ENCODE measurements at places on chromosomes 2 and 18. TPM values are rescaled to one million over a fixed set of nuclear protein-coding genes. Genes with fewer than 3 reads are reported as not detected.

- H3K4me3 ChIP-seq: no peak overlapping the region
- H3K27ac ChIP-seq: no peak overlapping the region
Observed at GRCh38 chr2:106178716-106179115, 15.4 kb downstream of the UXS1 start.

ANKRD29 gene
- not detected for total RNA-seq

DNA sequence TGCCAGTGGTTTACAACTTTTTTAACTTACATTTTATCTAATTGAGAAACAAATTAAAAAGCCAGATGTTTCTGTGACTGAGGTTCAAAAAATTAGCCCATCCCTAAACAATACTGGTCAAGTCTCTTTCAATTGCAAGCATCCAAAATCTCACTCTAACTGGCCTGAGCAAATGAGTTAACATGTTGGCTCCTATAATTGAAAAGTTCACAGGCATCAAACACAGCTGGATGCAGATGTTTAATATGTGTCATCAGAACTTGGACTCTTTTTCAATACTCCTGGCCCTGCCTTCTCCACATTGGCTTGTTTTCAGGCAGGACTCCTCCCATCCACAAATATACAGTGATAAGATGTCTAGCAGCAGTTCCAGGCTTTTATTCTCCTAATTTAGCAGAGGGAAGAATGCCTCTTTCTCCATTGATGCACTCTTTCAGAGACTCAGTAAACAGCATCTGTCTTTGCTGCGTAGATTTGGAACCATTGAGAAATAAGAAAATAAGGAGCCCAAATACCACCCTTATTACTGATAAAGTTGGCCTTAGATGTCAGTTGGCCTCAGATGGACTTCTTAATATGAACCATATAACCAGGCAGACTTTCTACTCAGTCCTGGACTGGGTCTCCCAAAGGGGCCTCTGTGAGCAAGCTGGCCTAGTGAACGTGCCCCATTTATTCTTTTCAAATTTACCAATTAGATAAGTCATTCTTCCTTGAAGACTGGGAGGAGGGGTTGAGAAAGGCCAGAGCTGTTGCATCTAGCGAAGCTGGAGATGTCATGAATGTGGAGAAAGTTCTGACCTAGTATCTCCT, 30.4 kb upstream of the FN1 start:
- H3K36me3 ChIP-seq: no peaks in the 10 kb centered on the region
- peaks cover 6% of the 10 kb centered on the region for H3K27me3 ChIP-seq
- H3K27ac ChIP-seq: no peak overlapping the region
- H3K4me1 ChIP-seq: no peaks in the 10 kb centered on the region
- H3K4me3 ChIP-seq: no peak overlapping the region

DNA sequence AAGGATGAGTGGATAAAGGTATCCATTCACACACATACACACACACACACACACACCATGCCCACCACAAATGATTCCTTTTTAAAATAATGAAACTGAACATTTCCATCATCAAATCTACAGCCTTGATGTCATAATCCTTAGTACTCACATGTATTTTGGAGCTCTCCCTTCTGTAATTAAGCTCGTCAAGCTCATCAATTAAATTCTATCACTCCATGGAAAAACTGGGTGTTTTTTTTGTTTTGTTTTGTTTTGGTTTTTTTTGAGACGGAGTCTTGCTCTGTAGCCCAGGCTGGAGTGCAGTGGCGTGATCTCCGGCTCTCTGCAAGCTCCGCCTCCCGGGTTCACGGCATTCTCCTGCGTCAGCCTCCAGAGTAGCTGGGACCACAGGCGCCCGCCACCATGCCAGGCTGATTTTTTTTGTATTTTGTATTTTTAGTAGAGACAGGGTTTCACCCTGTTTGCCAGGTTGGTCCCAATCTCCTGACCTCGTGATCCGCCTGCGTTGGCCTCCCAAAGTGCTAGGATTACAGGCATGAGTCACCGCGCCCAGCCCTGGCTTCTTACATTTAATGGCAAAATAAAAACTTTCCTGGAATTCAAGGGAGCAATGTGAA, 78.6 kb upstream of the RGPD4 start:
- H3K27me3 ChIP-seq: no peaks in the 10 kb centered on the region
- no peaks in the 10 kb centered on the region for H3K36me3 ChIP-seq
- DNase-seq: no peak
- H3K4me3 ChIP-seq: no peak overlapping the region
- no peaks in the 10 kb centered on the region for H3K4me1 ChIP-seq
- H3K27ac ChIP-seq: no peak overlapping the region

DNA sequence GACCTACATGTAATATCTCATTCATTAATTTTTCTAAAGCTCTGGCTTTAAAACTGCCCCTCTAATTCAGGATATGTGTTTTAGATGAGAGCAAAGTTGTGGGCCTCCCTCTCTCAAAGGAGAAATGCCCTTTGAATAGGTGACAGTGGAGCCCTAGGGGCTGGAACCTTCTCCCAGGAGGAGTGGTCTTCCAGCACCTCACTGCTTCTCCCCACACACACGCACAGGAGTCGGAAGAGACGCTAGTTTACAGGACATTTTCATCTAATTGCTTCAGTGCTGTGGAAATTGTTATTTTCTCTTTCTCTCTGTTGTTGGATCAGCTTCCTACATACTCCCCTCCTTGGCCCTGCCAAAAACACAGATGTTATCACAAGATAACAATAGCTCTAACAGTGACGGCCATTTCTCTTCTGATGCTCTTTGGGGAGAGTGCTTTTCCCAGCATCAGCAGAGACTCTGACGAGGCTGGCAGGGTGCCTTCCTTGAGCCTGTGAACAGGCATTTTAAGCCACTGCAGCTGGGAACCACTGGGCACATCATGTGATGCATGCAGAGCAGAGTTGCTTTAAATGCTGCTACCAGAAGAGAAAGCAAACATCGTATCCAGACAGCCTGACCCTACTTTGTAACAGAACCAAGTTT, 209.4 kb upstream of the SP5 start:
- H3K27me3 ChIP-seq: peaks cover 1% of the 10 kb centered on the region
- H3K4me1 ChIP-seq: peaks cover 27% of the 10 kb centered on the region
- H3K4me3 ChIP-seq: no peak overlapping the region
- no peaks in the 10 kb centered on the region for H3K36me3 ChIP-seq
- H3K27ac ChIP-seq: no peak overlapping the region

SLC4A1AP gene
- total RNA-seq: 21.2 TPM

CHRNA1 gene
- total RNA-seq: not detected

- no peaks in the 10 kb centered on the region for H3K36me3 ChIP-seq
- H3K4me1 ChIP-seq: peaks cover 5% of the 10 kb centered on the region
- H3K27me3 ChIP-seq: no peaks in the 10 kb centered on the region
Observed at GRCh38 chr18:72181241-72181764, 362.8 kb downstream of the CBLN2 start.

DNA sequence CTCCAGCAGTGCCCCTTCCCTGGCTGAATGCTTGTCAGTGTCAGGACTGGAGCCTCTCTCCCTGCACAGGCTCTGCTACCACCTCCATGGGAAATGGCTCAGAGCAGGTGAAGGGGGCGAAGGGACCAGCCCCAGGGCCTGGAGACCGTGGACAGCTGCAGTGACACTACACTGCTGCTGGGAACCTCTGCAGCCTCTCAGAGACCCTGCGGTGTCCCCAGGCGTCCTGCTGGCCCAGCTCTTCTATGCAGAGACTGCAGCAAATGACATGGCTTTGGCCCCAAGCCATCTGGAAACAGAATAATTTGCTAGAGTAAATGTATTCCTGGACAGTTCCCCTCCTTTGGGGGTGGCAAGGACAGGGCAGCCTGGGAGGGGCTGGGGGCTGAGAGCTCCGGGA, 53.2 kb downstream of the CIB4 start:
- DNase-seq: no peak
- no peaks in the 10 kb centered on the region for H3K36me3 ChIP-seq
- peaks cover 10% of the 10 kb centered on the region for H3K27me3 ChIP-seq
- no peak overlapping the region for H3K27ac ChIP-seq
- H3K4me1 ChIP-seq: no peaks in the 10 kb centered on the region
- H3K4me3 ChIP-seq: no peak overlapping the region

DNA sequence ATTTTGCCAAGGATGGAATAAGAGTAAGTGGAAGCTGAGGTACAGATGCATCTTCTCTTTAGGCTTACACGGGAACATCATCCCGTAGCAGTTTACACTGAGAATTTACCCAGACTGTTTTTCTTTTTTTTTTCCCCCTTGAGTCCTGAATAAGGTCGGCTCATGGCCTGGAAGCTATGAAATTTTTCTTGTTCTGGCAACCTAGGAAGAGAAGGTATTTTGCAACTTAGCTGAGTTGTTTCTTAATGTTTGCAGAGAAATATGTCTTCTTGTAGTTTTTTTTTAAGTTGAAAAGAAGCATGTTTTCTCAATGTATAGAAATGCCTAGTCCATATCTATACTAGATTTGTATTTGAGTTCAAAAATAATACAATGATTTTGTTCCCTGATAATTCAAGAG, 712.5 kb downstream of the TDRD15 start:
- no peaks in the 10 kb centered on the region for H3K36me3 ChIP-seq
- no peaks in the 10 kb centered on the region for H3K4me1 ChIP-seq
- no peaks in the 10 kb centered on the region for H3K27me3 ChIP-seq
- H3K4me3 ChIP-seq: no peak overlapping the region

GRCh38 chr2:202610380-202610779, 24.4 kb upstream of the FAM117B start:
- H3K36me3 ChIP-seq: no peaks in the 10 kb centered on the region
- no peak for DNase-seq
- peaks cover 14% of the 10 kb centered on the region for H3K4me1 ChIP-seq
- no peak overlapping the region for H3K4me3 ChIP-seq

- no peak for DNase-seq
- H3K27ac ChIP-seq: no peak overlapping the region
- no peaks in the 10 kb centered on the region for H3K4me1 ChIP-seq
- H3K27me3 ChIP-seq: no peaks in the 10 kb centered on the region
Observed at GRCh38 chr2:688504-689076, 11.4 kb upstream of the TMEM18 start.

DNA sequence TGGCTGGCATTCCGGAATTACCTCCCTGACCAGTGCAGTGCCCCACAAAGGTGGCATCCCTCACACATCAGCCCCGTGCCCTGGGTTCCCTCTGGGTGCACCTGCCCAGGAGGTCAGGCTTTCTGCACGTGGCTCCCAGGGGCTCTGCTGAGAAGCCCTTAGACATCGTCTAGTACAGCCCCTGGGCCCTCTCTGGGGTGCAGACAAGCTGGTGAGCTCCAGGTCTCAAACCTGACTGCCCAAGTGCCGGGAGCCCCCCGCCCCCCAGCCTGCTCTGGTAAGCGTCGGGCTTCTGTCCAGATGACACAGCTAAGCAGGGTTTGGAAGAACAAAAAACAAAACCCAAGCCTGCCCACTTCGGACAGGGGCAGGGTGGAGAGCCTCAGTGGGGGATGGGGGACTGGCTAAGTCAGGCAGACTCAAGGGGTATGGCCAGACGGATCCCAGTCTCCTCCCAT, 20.2 kb downstream of the TWIST2 start:
- H3K4me1 ChIP-seq: peaks cover 3% of the 10 kb centered on the region
- H3K36me3 ChIP-seq: no peaks in the 10 kb centered on the region
- H3K27me3 ChIP-seq: peaks cover 15% of the 10 kb centered on the region
- DNase-seq: no peak

SYT4 gene
- total RNA-seq: not detected

DNA sequence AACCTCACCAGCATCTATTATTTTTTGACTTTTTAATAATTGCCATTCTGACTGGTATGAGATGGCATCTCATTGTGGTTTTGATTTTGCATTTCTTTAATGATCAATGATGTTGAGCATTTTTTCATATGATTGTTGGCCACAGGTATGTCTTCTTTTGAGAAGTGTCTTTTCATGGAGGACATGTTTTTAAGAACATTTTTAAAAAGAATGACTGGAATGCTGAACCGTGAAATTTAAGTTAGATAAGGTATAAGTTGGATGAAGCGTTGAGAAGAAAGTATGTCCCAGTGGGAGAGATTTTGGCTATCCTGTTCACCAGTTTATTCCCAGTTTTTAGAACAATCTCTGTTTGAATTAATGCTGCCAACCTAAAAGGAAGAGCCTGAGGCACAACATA, 365.9 kb downstream of the CELF4 start:
- H3K36me3 ChIP-seq: peaks cover 38% of the 10 kb centered on the region
- DNase-seq: no peak
- no peak overlapping the region for H3K27ac ChIP-seq
- no peaks in the 10 kb centered on the region for H3K4me1 ChIP-seq
- H3K27me3 ChIP-seq: no peaks in the 10 kb centered on the region

TRAPPC12 gene
- 44.3 TPM for total RNA-seq

GRCh38 chr2:130845505-130846085, 8.9 kb downstream of the ARHGEF4 start:
- H3K4me3 ChIP-seq: no peak overlapping the region
- H3K27me3 ChIP-seq: peaks cover 3% of the 10 kb centered on the region
- H3K27ac ChIP-seq: no peak overlapping the region
- no peak for DNase-seq
- no peaks in the 10 kb centered on the region for H3K36me3 ChIP-seq

SERPINB13 gene
- total RNA-seq: not detected

DNA sequence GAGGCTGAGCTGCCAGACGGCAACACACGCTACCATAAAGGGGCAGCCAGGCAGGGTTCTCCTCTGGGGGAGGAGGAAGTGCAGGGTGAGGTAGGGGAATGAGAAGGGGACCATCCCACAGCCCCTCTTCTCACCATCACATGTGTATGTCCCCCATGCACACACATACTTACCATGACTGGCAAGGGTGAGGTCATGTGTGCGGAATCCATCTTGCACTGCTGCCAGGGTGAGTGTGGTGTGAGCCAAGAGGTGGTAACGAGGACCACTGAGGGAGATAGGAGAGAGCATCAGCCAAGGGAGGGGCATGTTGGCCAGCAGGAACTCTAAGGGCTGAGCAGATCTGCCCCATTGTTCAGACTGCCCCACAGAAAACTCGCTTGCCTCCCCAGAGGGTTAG, 7.1 kb downstream of the WDR54 start:
- H3K4me3 ChIP-seq: no peak overlapping the region
- no peaks in the 10 kb centered on the region for H3K27me3 ChIP-seq
- no peaks in the 10 kb centered on the region for H3K36me3 ChIP-seq
- DNase-seq: no peak
- no peak overlapping the region for H3K27ac ChIP-seq
- H3K4me1 ChIP-seq: no peaks in the 10 kb centered on the region

AP1S3 gene
- 12.8 TPM for total RNA-seq

RAD51AP2 gene
- not detected for total RNA-seq

All from activated naive CD4-positive, alpha-beta T cell treated with anti-CD3 and anti-CD28 coated beads for 36 hours (primary cell).